ENCODE measurements at places on chromosomes 2 and 18.

DNA sequence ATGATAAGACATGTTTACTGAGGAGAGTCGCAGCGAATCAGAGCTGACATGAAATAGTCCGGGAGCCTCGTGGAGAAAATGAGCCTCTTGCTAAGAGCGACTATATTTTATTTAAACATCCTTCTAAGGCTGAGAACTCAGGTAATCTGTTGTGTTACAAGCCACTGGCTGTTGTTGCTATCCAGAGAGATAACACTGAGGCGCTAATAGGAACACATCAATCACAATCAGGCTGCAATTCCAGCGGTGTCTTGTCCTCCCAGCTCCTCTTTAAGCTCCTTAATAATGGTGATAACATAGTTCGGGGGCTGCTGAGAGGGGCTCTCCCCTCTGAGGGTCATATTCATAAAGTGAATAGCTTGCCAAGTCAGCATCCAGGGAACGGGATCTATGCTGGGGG, 95.1 kb downstream of the INSIG2 start:
- no peak for DNase-seq

GRCh38 chr2:173264603-173265366, 89.9 kb upstream of the CDCA7 start:
- DNase-seq: peak; percentile 55

- no peak for DNase-seq
These were observed 251.6 kb downstream of the NUP35 start for GRCh38 chr2:183375821-183376220.

DNA sequence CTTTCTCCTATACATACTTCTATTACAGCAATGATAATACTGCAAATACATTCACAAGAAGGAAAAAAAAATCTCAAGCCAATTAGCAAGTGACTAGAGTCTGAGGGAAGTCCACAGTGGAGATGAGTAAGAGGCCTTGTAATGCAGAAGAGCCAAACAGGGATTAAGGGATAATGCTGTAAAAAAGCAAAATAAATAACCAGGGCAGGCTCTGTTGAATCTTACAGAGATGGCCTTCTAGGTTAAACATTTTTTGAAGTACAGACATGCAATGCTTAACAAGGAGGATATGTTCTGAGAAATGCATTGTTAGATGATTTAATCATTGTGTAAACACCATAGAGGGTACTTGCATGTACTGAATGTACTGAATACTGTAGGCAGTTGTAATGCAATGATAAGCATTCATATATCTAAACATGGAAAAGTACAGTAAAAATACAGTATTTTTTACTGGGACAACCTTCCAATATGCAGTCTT, 122.1 kb upstream of the RMDN2 start:
- peak; percentile 8 for DNase-seq

All from NT2/D1 (cell line).